Activated naive CD8-positive, alpha-beta T cell treated with anti-CD3 and anti-CD28 coated beads, Interleukin-2, amount 10 ng/mL, durations not matched to agents 7 days and 5 days (primary cell): ENCODE measurements at places on chromosomes 5 and 9. TPM values are rescaled to one million over a fixed set of nuclear protein-coding genes. Genes with fewer than 3 reads are reported as not detected.

DNA sequence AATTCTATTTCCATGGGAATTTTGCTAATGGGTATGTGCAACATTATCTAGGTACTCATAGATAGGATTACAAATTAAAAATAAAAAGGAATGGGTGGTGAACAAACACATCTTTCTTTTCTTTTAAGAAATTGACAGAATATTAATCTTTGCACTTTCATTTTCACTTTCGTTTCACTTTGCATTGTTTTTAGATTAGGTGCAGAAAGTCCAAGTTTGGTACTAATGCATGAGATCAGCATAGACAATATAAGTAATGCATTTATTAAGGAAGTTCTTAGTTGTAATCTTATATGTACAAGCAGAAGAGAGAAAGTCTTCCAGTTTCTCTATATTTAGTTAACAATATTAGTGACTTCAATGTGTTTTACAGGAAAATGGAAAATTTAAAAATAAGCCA is 196.5 kb downstream of the COMMD10 start:
- DNase-seq: no peak

- no peak for DNase-seq
Measured at GRCh38 chr5:181047921-181048320, 7.9 kb downstream of the BTNL9 start.

DNA sequence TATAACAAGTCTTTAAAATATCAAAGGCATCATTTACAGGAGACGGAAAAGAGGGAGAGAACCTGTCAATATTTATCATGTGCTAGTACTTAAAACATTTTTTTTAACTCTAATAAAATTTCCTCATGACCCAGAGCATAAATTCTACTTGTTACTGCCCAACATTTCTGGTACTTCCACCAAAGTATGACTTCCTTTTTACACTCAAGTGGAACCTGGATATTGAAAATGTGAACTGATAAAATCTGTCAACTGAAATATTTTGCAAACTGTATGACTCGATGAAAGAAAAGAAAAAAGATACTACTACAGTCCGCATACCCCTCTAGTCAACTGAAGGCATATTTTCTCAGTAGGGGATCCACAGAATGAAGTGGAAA is 37.1 kb downstream of the FAM13B start:
- DNase-seq: no peak

DNA sequence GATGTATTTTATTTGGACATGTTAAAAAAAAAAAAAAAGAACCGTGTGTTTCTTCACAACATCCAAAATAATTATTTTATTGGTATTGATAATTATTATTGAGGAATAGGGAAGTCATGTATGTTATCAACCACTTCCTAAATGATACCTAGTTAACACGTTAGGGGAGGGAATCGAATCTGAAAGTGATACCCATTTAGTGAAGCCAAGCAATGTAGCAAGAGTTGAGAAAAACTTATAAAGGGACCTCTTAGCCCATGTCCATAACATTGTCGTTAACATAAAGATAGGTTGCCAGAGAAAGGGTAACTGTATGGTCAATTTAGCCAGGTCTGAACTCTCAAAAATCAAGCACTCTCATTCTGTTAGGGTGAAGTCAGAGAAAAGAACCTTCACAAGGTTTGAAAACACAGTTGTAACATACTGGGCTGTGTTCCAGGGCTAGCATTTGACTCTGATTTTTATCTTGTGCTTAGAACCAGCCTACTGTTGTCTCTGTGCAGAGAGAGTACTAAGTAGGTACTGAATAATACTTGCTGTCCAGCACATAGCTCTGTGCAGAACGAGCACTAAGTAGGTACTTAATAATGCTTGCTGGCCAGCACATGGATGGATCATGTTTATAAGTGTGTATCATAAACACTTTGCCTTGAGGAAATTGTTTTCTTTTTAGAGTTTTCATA is 60.4 kb downstream of the GHR start:
- no peak for DNase-seq

GRCh38 chr5:111461934-111462333 is 50.4 kb downstream of the STARD4 start:
- DNase-seq: no peak

LCN6 gene
- total RNA-seq: not detected

TRAF1 gene
- total RNA-seq: 97.1 TPM

DNA sequence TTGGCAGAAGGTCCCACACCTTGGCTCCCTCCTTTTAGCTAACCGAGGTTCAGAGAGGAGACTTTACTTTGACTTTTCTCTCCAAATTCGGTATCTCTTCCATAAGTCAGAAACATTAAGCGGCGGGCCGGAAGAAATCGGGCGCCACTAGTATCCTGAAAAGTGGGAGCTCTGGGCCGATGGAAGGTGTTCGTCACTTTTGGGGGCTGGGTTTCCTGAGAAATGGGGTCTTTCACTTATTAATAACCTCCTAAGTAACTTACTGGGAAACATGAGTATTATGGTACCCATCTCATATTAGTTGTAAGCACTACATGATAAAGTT is 716 bp downstream of the STX17 start:
- no peak for DNase-seq

PIP5KL1 gene
- 1.5 TPM for total RNA-seq

DNA sequence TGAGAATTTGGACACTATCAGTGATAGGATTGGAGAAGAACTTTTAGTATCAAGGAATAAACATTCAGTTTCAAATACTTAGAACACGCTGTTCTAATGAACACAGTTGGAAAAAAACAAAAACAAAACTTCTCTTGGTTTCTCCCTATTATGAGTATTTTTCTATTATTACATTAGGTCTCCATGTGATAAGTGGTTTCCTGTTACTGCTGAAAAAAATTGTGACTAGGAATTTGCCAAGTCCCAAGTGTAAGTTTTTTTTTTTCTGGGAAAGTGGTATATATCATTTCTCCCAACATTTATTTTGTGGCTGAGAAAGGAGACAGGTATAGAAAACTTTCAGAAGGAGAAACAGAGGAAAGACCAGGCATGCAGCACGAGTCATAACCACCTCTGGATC is 41.1 kb downstream of the PCSK1 start:
- no peak for DNase-seq

DNA sequence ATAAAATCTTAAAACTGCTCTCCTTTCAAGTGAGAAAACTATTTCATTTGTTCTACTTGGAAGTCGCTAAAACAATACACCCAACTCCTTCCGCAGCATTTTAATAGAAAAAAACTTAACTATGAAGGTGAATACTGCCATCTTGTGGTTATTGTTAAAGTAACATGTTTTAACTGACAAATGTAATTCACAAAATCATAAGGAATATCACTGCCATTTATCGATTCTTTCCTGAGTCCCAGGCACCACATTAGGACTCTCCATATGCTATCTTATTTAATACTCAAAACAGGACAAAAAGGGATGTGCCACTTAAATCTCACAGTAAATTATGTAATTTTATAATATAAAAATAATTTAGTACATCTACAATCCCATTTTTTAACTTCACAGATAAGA is 130.5 kb upstream of the ITGA1 start:
- no peak for DNase-seq

FBP1 gene
- 2.7 TPM for total RNA-seq

C9 gene
- total RNA-seq: not detected

DNA sequence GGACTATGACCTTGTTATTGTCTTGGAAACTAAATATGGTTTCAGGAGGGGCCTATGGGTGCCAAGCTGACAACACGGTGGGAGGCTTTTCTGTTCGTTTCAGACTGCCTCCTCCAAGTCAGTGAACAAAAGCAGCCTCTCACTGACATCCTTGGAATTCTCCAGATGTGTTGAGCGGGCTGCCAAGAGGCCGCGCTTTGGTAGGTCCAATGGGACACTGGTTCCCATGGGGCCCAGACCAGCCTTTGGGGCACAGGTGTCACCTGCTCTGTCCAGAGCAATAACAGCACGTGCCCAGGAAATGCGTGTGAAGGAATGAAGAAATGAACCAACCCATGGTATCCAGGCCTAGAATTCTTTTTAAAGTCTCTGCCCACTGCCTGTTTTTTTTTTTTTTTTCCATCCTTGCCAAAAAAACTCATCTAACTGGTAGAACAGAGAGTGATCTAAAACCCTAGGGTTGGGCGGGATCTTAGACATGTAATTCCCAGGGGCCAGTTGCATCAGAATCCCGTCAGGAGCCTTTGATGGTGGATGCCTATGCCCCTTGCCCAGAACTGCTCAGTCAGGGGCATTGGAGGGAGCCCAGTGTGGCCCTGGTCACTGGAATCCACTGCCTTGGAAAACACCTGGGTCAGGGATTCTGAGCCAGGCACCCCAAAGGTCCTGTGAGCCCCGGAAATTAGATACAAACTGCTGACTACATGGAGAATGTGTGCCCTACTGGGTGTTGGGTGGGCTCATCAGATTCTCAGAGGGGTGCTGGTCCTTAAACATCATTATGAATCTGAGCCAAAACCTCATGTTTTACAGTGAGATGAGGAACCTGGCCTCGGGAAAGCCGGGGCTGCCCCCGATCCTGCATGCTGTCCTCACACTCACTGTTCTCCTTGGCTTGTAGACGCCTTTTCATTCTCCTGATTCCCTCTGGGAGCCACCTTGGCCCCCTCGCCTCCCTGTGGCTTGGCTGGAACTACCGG is 60.1 kb downstream of the GTF3C4 start:
- no peak for DNase-seq

DNA sequence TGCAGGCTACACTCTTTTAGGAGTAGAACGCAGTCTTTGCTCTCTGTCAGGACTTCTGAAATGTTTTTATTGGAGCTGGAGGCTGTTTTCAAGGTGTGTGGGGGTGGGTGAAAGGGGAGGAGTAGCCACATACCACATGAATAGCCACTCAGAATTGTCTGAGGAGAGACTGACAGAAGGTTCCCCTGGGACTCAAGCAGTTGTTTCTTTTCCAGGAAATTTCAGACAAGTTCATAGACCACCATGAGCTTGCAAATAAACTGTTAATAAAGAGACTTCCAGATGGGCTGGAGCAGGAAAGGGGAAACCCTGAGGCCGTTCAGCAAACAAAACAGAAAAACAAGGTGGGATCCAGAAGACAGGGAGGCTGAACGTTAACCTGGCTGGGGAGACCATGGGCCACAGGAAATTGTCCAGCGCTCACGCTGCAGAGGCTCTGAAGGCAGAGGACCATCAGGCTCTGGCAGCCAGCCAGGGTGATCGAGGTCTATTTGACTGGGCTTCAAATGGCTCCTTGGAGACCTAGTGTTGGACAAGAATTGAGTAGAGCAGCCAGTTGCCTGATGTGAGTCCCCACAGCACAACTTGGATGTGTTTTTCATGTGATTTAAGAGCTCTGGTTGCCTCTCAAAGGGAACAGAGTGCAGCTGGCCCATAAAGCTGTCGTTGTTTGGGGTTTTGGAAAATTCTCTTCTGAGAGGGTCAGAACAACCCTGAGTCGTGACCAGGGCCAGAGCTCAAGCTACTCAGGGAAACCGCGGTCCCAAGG is 159.2 kb upstream of the RAI14 start:
- no peak for DNase-seq

- DNase-seq: no peak
Measured at GRCh38 chr5:103461243-103461642, 101.3 kb downstream of the NUDT12 start.

DNA sequence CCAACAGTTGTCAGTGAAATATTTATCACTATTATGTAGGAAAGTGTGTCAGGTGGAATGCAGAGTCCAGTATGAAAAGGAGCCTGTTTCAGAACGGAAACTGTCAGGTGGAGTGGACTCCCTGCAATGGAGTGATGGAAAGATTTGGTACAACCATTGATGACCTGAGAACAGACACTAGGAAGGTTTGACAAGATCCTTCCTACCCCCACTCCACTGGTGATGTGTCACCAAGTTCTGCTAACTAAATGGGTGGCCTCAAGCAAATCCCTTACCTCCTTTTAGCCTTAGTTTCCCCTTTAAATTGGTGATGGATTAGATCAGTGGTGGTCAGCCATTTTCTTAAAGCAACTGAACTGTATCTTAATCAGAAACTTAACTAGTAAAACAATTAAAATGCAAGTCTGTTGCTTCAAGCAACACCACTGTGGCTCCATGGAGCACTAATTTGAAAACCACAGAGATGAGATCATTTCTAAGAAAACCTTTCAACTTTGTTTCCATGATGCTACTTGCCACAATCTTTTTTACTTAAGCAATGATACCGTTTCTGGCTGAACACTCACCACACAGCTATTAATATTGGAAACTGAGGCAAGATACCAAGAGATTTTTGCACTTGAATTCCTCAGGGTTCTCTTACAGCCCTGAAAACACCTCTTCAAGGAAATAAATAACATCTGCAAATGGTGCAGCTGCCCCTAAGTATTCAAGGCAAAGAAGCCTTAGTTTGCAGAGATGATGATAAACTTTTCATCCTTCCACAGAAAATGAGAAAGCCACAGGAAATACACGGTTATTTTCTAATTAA is 140.6 kb downstream of the ERCC6L2 start:
- DNase-seq: no peak

OR13F1 gene
- not detected for total RNA-seq

REEP2 gene
- total RNA-seq: 1.3 TPM

DNA sequence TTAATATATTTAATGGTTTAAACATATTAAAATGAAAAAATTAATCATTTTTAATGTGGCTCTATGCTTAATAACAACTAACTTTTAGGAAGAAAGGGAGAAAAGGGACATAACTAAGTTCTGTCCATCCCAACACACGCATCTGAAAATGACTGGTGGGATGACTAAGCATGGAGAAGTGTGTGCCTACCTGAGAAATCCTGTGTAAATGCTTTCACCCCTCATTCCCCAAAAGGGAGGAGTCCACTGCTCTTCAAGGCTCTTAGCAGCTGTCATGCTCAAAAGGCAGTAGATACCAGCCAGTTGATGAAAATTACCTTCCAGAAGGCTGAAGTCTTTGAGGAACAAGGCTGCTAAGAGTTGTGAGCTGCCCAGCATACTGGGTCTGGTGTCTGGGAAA is 130.9 kb downstream of the NFIB start:
- DNase-seq: no peak

- DNase-seq: no peak
Measured at GRCh38 chr5:121031491-121031890, 567.4 kb downstream of the PRR16 start.

GRCh38 chr5:97383996-97384395 is 200.9 kb upstream of the RIOK2 start:
- no peak for DNase-seq

TLE4 gene
- 68.8 TPM for total RNA-seq

RAD23B gene
- 86.7 TPM for total RNA-seq

- DNase-seq: no peak
Measured at GRCh38 chr9:3708751-3709150, 182.9 kb upstream of the RFX3 start.

DNA sequence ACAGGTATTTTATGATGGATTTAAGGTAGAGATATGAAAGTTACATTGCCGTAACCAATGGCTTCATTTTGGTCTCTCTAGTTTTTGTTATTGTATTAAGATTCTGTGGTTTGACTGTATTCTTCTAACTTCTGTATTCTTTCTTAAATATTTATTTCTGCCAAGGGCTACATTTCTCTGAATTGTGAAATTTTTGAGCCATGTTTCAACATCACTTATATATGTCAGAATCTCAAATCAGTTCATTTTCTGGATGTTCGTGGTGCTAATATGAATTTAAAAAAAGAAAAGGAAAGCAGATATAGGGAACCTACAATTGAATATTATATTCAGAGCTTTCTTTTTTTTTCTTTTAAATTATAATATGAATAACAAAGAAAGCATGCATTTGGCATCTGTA is 142.7 kb downstream of the ANXA1 start:
- no peak for DNase-seq

- DNase-seq: no peak
Measured at GRCh38 chr5:173256800-173257199, 21.8 kb upstream of the NKX2-5 start.
